Stimulated activated CD8-positive, alpha-beta memory T cell treated with anti-CD3 and anti-CD28 coated beads, Interleukin-4, amount 100 ng/mL, for 1 hour (primary cell): ENCODE measurements at places on chromosomes 7 and 10.

DNA sequence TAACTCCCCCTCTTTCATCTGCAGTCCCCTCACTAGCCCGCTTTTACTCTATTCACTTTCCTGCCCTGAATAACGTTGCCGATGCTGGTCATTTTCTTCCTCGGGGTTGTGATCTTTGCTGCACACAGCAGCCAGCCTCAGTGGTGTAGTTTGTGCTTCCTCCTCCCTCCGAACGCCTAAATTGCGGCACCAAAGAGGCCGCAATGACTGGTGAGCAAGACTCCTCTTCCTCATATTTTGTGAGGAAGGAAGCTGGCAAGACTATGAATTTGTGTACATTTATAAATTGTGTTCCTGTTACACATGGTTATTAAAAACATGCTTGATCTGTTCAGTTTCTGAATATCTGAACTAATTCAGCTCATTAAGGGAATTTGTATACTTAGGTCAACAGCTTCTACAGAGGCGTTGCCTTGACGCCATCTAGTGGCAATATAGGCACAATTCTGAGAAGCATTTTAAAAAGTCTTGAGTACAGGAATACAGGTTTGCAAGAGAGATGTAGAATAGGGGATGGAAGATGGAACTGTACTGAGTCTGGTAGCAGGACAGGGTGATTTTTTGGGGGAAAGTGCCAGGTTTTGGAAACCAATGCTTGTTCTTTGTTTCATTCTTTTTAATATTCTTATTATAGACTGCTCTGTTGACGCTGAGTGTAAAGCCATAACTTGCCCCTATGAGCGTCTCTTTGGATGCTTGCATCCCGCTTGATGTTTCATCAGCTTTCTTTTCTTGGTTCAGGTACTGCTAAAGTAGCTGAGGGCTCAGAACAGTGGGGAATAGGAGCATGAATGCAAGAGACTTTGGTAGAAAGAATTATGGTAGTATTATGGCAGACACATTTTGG is 4.1 kb upstream of the TAS2R5 start:
- DNase-seq, result no peak

DNA sequence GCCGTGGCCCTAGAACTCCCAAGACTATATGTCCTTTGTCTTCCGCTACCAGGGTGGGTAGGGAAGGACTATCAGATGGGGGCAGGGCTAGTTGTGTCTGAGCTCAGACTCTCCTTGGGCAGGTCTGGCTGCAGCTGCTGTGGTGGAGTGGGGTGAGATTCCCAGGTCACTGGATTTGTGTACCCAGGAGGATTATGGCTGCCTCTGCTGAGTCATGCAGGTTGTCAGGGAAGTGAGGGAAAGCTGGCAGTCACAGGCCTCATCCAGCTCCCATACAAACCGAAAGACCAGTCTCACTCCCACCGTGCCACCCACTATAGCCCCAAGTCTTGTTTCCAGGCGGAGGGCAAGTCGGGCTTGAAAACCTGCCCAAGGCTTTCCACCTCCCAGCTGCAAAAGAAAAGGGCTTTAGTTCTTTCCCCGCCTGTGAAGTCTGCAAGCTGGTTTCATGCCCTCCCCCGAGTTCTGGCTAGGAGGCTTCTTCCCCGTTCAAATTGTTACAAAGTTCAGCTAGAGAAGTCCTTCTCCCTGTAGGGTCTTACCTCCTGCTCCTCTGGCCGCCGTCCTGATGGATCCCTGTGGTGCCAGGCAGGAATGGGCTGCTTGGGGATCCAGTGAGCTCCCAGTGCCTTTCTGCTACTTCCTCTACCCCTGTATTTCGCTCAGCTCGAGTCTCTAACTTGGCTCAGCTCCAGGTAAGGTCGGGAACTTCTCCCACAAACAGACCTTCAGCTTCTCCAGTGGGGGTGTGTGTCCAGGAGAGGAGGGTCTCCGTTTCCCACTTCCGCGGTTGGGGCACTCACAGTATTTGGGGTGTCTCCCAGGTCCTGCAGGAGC is 106.8 kb upstream of the FGL2 start:
- no peak for DNase-seq

GRCh38 chr10:72045586-72045985 is 42.8 kb downstream of the SPOCK2 start:
- DNase-seq, result no peak

- no peak for DNase-seq
Observed at GRCh38 chr10:133528296-133528844, 1.2 kb downstream of the CYP2E1 start.

DNA sequence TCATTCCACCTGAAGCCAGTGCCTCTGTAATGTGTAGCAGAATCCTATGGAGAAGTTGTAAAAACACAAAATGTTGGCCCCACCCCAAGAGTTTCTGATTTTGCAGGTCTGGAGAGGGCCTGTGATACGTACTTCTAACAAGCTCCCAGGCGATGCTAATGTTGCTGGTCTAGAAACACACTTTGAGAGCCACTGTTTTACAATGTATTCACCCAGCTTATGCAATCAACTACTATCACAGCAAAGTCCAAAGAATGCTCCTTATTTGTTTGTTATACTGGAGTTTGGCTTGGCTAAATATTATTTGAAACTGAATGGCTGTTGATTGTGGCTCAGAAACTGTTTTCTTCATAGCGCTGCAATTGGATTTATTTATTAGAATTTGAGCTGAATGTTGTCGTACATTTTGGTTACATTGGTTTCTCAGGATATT is 44.3 kb downstream of the DNAJB9 start:
- DNase-seq, result no peak

- no peak for DNase-seq
Observed at GRCh38 chr7:98922392-98923187, 44.3 kb downstream of the TRRAP start.

DNA sequence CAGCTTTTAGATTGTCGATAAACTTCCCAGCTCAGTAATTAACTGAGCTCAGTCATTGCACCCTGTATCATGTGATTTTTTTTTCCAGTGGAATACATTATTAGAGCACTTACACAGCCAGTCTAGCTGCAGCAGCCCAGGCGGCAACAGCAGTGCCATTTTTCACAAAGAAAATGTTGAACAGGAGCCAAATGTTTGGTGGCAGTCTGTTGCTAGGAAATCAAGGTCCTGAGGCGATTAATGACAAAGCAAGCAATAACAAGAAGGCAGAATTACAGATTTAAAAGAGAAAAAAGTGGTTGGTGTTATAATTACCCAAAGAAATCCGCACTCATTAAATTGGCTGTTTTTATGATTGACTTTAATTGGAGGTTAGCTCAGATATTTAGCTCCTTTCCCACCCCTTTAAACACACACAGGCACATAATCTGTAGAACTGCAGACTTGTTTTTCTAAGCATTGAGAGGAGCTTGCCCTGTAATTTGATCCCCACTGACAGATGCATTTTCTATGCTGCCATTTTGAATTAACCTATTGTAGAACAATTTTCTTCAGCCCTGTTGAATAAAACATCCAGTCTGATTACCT is 267.4 kb downstream of the ADK start:
- no peak for DNase-seq

GRCh38 chr7:101542527-101543241 is 86.4 kb downstream of the MYL10 start:
- DNase-seq, result peak; percentile 66

- DNase-seq, result no peak
Observed at GRCh38 chr7:1087952-1088920, at the start of gene GPER1. GPER1 (plus strand) TSS chr7:1088113; CDS start chr7:1091729, 3,616 bp downstream.

DNA sequence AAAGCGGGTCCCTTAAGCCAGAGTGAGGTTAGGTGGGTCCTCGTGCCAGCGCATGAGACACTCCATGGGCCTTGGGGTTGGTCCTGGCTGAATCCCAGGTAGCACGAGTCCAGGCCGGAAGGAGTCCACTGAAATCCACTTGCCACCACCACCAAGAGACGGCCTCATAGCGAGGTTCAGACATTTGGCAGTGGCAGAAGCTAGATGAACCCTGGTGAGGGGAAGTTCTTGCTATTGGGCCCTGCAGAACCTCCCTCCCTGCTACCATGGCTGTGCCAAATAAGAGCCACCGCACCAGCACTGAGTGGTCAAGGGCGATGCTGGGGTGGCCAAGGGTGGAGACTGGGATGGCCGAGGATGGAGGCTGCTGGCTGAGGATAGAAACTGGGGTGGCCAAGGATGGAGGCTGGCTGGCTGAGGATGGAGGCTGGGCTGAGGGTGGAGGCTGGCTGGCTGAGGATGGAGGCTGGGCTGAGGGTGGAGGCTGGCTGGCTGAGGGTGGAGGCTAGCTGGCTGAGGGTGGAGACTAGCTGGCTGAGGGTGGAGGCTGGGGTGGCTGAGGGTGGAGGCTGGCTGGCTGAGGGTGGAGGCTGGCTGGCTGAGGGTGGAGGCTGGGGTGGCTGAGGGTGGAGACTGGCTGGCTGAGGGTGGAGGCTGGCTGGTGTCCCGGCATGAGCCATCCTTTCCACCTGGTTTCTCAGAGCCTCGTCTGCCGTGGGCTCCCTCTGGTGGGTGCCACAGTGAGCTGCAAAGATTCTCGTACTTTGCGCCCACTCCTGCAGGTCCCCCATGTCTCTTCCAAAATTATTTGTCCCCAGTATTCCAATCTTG is 88.2 kb downstream of the ELFN1 start:
- DNase-seq, result no peak

DNA sequence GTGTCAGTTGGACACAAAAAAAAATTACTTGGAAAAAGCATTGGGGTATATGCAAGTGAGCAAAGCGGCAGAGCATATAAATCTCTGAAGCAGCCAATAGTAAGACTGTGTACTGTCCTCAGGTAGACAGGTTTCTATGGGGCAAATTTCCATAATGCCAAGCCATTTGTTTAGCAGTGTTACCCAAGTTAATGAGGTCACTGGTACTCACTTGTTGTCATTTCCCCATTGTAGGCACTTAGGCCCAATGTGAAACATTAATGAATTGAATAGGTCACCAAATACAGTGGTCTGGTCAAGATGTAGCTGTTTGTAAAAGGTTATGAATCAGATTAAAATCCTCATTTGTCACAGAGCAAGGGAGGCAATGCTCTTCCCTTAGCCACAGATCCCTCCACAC is 27.5 kb downstream of the HOXA1 start:
- no peak for DNase-seq

GRCh38 chr7:96578606-96579005 is 131.0 kb downstream of the SEM1 start:
- DNase-seq, result no peak

- DNase-seq, result no peak
Observed at GRCh38 chr7:121006711-121007315, 18.3 kb downstream of the CPED1 start.

- DNase-seq, result no peak
Observed at GRCh38 chr10:2897619-2898508, 169.5 kb upstream of the PFKP start.

DNA sequence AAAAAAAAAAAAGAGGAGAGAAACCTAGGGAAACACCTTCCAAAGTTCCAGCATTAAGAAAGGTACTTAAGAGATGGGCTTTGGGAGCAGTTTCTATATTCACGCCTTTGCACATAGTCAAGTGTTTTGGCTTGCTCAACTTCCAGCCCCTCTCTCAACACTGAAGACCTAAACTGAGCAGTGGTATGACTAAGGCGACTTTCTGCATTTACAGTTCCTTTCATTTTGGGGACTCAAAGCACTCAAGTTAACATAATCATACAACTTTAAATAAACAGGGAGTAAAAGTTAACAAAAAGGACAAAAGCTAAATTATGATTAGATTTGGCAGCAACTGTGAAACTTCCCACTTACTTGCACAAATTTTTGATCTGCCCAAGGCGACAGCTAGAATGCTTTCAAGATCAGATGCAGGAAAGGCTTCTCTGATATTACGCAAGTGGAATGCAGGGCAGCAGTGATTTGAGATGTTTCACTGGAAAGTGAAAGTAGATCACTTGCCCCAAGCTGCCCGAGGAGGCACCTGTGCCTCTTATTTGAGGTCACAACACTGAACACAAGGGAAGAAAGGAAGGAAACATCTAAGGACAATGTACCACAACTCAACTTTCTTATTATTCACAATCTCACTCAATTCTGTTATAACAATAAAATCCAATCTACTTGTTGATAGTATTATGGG is 199.5 kb downstream of the SKAP2 start:
- no peak for DNase-seq

GRCh38 chr10:45453639-45454255 is 79.7 kb downstream of the ALOX5 start:
- DNase-seq, result no peak

GRCh38 chr10:93181271-93182048 is 107.8 kb downstream of the CYP26A1 start:
- no peak for DNase-seq

DNA sequence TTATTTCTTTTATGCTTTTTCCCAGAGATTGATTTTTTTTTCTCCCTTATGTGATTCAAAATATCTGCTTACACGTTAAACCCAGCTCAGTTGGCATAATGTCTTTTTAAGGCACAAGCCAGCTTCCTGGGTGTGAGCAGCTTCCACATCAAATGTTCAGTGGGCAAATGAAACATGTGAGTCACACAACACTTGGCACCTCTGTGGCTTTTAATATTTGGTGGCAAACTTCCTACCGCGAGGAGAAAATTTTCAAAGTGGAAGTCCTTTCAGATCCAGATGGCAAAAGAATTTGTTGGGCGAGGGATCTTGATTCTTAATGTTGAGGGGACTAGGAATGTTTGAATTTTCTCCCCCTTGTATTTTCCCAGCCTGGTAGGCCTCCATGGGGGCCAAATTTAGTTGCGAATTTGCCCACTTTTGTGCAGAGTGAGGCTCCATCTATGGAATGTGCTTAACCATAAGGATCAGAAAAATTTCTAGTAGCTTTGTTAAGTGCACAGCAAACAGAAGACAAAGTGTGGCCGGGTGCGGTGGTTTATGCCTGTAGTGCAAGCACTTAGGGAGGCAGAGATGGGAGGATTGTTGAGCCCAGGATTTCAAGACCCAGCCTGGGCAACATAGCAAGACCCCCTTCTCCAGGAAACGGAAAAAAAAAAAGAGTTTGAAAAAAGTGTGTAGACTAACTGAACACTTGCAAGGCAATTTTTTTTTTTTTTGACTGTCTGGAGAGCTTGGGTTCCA is 31.0 kb downstream of the CUX1 start:
- DNase-seq, result no peak

DNA sequence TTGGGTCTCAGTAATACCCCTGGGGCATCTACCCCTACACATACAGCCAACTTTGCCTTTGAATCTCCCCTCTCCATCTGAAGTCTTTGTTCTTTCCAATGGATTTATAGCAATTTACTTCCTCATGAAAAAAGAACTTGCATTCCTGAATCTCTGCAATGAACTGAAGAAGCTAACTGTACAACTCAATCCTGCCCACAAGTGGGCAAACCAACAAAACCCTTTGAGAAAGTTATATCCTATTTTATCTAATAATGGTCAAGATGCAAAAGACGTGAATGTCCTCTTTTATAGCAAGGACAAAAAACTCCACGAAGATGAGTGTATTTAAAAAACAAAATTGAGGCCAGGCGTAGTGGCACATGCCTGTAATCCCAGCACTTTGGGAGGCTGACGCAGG is 991.3 kb downstream of the LRMDA start:
- no peak for DNase-seq

DNA sequence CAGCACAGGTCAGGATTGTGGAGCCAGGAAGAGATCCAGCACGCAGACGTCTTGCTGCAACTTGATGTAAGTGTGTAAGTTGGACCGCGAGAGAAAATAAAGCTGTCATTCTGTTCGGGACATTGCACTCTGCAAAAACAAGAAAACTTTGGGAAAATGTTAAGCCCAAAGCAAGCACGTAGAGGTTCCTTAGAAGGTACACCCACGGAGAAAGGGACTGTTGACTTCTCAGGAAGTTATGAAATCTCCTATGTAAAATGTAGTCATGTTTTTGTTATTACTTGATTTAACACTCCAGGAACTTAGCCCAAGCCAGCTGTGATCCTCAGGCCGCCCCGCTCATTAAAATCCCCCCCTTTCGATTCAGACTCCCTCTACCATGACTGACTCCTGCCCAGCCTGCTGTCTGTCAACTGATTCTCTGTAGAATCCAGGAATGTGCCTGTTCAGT is 196.1 kb upstream of the TCF7L2 start:
- DNase-seq, result no peak
